ENCODE measurements at places on chromosomes 16 and 17. TPM values are rescaled to one million over a fixed set of nuclear protein-coding genes. Genes with fewer than 3 reads are reported as not detected.

DNA sequence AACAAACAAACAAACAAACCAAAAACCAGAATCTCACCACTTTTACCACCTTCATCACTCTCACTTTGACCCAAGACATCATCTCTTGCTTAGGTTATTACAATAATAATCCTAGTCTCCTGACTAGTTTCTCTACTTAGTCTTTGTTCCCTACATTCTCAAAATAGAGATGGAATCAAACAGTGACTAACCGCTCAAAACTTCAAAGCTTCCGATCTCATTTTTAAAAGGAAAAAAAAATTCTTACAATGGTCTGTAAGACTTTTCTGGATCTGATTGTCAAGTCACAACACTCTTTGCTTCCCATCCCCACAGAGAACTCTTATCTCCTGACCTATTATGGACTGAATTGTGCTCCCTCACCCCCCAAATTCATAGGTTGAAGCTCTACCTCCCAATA lies 60.9 kb downstream of the SPAG9 start:
- no peaks in the 10 kb centered on the region for H3K4me1 ChIP-seq
- no peaks in the 10 kb centered on the region for H3K27me3 ChIP-seq
- H3K36me3 ChIP-seq = no peaks in the 10 kb centered on the region
- no peak overlapping the region for H3K4me3 ChIP-seq
- DNase-seq = no peak
- H3K27ac ChIP-seq = no peak overlapping the region

GRCh38 chr17:76753061-76753961 lies 15.4 kb downstream of the MFSD11 start:
- no peak for DNase-seq
- H3K27ac ChIP-seq = no peak overlapping the region
- H3K36me3 ChIP-seq = no peaks in the 10 kb centered on the region
- H3K27me3 ChIP-seq = no peaks in the 10 kb centered on the region

- no peak overlapping the region for H3K27ac ChIP-seq
- H3K4me3 ChIP-seq = no peak overlapping the region
- H3K4me1 ChIP-seq = no peaks in the 10 kb centered on the region
- no peaks in the 10 kb centered on the region for H3K36me3 ChIP-seq
These were observed 89.3 kb downstream of the VMP1 start for GRCh38 chr17:59796785-59797205.

GRCh38 chr17:539766-540165 lies 174.9 kb downstream of the VPS53 start:
- H3K4me3 ChIP-seq = no peak overlapping the region
- H3K27ac ChIP-seq = no peak overlapping the region
- no peaks in the 10 kb centered on the region for H3K27me3 ChIP-seq
- no peak for DNase-seq
- H3K36me3 ChIP-seq = peaks cover 4% of the 10 kb centered on the region
- no peaks in the 10 kb centered on the region for H3K4me1 ChIP-seq

GRCh38 chr16:29992344-29992967 lies 3.0 kb downstream of the HIRIP3 start:
- H3K27ac ChIP-seq = no peak overlapping the region
- H3K4me1 ChIP-seq = peaks cover 9% of the 10 kb centered on the region
- no peak overlapping the region for H3K4me3 ChIP-seq
- no peak for DNase-seq

DNA sequence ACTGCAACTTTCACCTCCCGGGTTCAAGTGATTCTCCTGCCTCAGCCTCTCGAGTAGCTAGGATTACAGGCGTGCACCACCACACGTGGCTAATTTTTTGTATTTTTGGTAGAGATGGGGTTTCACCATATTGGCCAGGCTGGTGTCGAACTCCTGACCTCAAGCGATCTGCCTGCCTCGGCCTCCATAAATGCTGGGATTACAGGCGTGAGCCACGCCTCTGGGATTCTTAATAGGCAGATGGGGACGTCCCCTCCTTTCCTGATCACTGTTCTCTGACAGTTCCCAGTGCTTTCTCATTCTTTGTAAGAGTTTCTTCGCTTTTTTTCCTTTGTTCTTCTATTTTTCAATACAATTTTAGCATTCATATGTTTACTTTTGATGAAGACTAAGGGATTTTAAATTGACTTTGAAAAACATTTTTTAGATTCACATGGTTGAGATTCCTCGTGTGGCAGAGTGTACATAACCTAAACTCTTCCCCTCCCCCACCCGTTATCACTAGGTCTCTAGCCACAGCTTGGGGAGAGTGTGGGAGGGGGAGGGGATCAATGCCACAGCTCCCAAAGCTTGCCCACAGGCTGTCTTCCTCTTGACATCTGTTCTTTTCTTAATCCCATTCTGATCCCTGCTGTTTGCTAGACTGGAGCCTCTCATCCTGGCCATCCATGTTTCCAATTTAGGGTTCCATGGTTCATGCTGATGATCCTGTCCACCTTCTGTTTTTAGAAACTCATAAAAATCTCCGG lies 11.0 kb downstream of the ADORA2B start:
- peaks cover 7% of the 10 kb centered on the region for H3K4me1 ChIP-seq
- no peak for DNase-seq
- H3K4me3 ChIP-seq = no peak overlapping the region
- no peaks in the 10 kb centered on the region for H3K27me3 ChIP-seq
- no peak overlapping the region for H3K27ac ChIP-seq
- no peaks in the 10 kb centered on the region for H3K36me3 ChIP-seq

Gene SLC25A39
- total RNA-seq = 267 TPM

DNA sequence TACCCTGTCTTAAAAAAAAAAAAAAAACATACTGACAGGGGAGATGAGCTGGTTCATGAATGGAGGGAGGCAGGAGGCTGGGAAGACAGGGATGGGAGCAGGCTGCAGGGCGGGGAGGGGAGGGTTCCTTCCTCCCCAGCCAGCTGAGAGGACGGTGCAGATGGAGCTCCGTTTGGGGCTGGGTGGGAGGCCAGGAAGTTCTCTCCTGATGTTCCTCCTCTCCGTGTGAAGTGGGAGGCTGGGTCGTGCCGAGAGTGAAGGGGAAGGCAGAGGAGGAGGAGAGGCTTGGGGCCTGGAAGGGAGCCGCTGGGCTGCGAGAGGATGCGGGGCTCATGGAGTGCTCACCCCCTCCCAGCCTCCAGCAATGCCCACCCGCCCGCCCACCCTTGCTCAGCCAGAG lies 21.3 kb downstream of the SBK1 start:
- DNase-seq = no peak
- no peaks in the 10 kb centered on the region for H3K36me3 ChIP-seq
- no peak overlapping the region for H3K4me3 ChIP-seq

DNA sequence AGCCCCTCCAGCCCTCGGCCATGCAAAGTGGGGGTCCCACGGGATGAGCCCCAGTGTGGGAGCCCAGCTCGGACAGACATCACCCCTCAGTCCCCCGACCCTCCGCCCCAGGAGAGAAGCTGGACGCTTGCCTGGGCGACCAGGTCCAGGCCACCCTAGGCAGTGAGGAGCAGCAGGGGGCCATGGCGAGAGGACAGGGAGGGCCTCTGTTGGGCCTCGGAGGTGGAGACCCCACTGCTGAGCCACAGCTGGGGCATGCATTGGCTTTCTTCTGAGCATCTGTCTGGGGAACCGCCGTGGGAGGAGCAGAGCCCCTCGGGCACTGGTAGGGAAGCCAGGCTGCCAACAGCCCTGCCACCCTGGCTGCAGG lies 13.0 kb downstream of the ACTG1 start:
- no peak overlapping the region for H3K4me3 ChIP-seq
- H3K27me3 ChIP-seq = no peaks in the 10 kb centered on the region
- H3K4me1 ChIP-seq = no peaks in the 10 kb centered on the region

All from colonic mucosa (tissue), 4 donors.